GM12892 (cell line): ENCODE measurements at places on chromosomes 1 and 21.
A peak's percentile ranks its signal among the peaks of the same experiment; 100 is the strongest.

GRCh38 chr1:17458794-17459193 lies 19.3 kb upstream of the RCC2 start:
- DNase-seq: no peak

GRCh38 chr1:55827350-55827749 lies 612.2 kb upstream of the USP24 start:
- DNase-seq: no peak

DNA sequence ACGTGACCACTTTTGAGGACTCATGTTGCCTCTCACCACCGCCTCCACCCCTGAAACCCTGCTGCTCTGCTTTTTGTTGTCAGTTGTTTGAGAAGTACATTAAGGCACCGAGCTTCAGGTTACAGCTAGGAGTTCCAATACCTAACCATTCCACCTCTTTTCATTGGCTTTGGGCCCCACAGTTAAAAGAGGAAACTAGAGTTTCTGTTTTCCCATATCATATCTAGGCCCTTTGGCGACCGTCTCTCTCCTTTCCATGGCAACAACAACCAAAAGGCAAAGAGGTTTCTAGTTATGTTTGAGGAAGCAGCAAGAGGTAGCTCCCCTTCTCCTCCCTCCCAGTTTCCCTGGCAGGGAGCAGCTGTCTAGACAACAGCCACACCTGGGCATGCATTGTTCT lies 5.9 kb downstream of the ANKRD35 start:
- DNase-seq: no peak

- DNase-seq: no peak
Measured at GRCh38 chr1:36304970-36305914, 926 bp upstream of the SH3D21 start.

DNA sequence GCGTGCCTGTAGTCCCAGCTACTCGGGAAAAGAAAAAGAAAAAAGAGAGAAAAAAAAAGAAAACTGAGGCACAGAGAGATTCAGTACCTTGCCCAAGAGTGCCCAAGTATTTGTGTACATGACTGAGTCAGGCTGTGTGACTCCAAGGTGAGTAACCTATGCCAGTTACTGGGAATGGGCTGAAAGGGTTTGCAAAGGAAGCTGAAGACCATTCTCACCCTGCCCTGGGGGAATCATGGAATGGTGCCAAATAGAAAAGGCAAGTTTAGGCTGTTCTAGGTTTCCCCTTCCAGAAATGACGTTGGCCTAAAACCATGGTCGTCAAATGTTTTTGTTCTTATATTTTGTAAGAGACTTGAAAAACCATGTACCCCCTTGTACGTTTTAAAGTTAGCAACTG lies 37.9 kb upstream of the LRIG2 start:
- no peak for DNase-seq

DNA sequence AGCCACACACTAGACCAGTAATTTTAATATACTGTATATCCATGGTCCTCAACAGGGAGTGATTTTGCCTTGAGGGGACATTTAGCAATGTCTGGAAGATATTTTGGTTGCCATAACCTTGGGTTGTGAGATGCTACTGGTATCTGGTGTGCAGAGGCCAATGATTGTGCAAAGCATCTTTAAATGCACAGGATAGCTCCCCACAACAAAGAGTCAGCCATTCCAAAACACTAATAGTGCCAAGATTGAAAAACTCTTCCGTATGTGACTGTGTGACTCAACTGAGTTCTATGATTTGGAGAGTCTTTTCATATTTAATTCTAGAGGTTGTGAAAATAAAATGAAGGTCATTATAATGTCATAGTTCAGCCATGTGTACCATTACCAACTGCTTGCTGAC lies 141.4 kb upstream of the CACYBP start:
- no peak for DNase-seq

DNA sequence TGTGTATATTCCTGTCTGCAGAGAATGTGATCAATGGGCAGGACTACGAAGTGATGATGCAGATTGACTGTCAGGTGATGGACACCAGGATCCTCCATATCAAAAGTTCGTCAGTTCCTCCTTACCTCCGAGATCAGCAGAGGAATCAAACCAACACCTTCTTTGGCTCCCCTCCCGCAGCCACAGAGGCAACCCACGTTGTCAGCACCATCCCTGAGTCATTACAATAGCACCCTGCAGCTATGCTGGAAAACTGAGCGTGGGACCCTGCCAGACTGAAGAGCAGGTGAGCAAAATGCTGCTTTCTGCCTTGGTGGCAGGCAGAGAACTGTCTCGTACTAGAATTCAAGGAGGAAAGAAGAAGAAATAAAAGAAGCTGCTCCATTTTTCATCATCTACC lies 65.2 kb downstream of the OLFML2B start:
- DNase-seq: no peak

DNA sequence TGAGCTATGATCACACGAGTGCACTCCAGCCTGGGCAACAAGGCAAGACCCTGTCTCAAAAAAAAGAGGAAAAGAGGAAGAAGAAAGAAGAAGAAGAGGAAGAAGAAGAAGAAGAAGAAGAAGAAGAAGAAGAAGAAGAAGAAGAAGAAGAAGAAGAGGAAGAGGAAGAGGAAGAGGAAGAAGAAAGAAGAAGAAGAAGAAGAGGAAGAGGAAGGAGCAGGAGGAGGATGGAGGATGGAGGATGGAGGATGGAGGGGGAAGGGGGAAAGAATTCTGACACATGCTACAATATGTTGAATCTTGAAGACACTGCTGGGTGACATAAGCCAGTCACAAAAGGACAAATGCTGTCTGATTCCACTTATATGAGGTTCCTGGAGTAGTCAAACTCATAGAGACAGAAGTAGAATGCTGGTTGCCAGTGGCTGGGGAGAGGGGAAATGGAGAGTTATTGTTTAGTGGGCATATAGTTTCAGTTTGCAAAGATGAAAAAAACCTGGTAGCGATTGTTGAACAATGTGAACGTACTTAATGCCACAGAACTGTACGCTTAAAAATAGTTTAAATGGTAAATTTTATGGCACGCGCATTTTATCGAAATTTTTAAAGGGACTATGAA lies 47.3 kb upstream of the COA6 start:
- no peak for DNase-seq

DNA sequence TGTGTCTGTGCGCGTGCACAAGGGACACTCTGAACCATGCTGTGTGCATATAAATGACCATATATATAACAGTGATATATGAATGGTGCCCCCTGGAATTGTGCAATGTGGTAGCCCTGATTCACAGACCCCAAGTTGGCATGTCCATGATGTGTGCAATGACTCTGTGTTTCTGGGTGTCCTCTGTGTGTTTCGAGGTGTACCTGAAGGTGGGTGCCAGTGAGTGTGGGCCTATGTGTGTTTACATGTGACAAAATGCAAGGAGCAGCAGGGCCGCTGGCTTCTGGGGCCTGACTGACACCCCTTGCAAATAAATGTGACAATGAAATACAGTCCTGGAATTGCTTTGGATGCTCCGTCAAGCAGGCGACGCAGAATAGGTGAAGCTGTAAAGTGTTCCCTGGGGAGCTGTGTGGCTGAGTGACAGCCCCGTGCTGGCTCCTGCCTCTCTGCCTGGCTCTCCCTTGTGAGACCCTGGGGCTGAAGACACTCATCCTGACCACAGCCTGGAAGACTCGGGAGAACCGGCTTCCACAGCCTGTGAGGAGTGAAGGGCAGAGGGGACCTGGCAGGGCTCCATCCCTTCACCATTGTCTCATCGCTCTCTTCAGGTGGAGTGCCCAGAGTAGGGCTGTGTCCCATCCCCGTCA lies 38.2 kb upstream of the CSF3R start:
- no peak for DNase-seq

- DNase-seq: no peak
Measured at GRCh38 chr1:31643976-31644559, 608 bp downstream of the PEF1 start.

DNA sequence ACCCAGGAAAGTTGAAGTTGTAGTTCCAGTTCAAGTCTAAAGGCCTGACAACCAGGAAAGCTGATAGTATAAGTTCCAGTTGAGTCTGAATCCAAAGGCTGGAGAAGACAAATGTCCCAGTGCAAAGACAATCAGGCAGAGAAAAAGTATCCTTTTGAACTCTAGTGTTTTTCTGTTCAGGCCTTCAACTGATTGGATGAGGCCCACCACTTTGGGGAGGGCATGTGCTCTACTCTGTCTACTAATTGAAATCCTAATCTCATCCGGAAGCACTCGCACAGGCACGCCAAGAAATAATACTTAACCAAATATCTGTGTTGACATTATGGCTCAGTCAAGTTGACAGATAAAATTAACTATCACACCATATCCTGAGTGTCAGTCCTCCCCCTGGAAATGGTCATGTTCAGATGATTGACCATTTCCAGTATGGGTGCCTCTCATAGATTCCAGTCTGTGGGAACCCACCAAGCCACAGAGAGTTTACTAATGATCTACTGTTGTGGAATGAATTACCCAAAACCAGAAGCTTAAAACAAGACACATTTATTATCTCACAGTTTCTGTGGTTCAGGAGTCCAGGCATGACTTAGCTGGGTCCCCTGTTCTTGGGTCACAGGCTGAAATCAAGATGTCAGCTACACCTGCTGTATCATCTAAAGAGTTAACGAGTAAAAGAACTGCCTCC lies 296.3 kb upstream of the ZP4 start:
- no peak for DNase-seq

- DNase-seq: no peak
Measured at GRCh38 chr1:241950390-241950789, 7.2 kb upstream of the BECN2 start.

GRCh38 chr1:12034381-12034801 lies 15.1 kb downstream of the MIIP start:
- DNase-seq: no peak

DNA sequence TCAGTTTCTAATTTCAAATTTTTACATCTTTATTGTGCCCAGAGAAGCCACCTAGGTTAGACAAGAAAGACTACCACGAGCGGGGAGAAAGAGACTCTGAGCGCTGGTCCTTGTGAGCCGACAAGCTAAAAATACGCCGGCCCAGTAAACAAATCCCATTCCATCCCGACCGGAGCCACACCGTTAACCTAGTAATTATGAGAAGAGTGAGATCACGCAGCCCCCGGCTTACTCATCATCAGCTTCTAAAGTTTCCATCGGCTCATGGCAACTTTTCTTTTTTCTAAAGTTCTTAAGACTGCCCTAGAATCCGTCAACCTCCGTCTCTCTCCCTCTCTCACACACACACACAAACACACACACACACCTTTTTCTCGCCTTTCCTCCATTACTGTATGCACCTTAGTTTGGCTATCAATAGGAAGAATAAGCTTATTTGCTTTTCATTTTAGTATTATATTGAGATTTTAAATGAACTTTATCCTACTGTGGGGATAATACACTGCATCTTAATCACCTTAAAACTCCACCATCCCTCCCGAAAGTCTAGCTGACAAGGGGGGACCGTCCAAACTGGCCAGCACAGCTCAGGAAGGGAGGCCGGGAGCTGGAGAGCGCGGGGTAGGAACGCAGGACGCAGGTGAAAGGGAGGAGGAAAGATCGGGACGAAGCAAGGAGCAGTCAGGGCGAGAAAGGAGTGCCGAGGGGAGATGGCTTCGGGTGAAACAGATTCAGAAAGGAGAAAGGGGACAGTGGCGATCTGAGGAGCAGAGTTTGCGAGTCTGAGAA lies 728 bp downstream of the OTUD7B start:
- peak; percentile 16 for DNase-seq

GRCh38 chr1:45585496-45586075 lies 1.7 kb downstream of the NASP start:
- no peak for DNase-seq

DNA sequence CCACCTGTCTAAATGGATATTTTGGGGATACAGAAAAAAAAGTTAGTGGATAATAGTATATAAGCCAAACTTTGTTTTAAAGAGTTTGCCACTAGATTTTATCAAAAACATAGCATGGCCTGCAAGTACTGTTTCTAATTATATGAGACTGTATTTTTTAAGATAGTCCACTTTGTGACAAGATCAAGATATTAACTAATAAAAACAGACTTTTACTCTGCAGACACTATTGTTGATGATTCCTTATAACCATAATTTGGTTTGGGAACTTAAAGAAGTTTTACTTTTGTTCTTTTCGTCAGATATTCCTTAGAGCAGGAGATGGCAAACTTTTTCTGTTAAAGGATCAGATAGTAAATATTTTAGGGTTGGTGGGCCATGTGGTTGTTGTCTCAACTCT lies 36.4 kb downstream of the SMG7 start:
- no peak for DNase-seq

GRCh38 chr1:213692321-213692720 lies 295.5 kb upstream of the PROX1 start:
- no peak for DNase-seq
